ENCODE measurements at places on chromosomes 7 and 10.

DNA sequence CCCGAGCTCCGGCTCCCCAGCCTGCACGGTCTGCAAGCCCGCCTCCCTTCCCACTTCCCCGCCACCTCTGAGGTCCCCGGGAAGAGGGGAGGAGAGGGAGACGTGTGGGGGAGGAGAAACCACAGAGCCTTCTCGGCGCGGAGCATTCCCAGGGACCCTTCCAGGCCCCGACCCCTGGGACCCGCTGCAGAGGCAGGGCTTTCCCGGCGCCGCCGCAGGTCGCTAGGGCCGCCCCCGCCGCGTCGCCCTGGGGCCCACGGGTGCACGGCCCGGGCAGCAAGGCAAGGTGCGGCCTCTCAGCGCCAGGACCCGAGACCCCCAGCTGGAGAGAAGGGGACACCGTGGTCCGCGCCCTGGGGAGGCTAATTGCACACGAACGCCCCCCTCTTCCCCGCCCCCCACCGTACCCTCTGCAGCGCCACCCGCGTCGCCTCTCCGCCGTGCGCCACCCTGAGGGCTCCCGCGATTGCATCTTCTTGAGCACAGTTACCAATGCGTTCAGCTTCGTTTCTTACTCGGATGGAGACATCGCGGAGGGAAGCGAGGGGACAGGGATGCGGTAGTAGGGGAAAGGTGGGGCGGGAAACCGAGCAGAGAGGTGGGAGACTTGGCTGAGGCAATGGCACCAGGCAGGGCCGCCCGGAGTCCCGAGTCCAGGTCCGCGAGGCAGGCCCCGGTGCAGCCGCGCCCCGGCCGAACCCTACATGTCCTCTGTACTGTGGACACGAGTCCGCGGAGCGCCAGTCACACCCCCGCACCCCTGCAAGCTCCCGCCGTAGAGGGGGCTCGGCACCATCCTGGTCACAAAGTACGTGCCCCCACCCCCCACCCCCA, 28.9 kb downstream of the SKIDA1 start:
- DNase-seq: peak; percentile 73

DNA sequence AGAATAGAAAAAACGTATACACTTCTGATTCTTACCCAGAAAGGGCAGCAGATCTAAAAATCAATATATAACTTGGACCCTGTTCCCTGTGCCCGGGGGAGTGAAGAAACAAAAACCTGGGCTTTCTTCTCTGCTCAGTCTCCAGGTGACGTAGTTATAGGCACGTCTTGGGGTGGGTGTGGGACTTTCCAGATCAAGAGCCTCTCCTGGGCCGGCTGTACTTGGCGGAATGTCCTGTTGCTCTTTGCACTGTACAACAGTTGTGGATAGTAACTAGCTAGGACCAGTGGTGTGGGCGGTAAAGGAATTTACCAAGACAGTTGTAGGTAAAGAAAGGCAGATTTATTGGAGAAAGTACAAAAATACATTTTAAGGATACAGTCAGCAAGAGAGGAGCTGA, 40.4 kb upstream of the STEAP4 start:
- DNase-seq: no peak

DNA sequence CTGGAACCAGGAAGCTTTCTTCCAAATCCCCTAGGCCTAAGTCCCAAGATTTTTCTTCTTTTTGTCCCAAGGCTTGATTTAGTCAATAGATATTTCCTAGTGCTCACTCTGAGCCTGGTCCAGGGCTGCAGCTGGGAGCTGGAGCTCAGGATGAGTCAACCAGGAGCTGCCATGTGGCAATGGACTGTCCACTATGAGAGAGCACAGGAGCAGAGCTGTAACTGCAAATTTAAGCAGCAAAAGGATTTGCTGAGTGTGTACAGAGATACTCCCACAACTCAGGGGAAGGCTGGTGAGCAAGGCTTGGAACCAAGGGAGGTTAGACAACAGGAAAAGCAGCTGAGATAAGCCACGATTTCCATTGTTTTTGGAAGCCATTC, 92.1 kb upstream of the CXCL12 start:
- DNase-seq: no peak

DNA sequence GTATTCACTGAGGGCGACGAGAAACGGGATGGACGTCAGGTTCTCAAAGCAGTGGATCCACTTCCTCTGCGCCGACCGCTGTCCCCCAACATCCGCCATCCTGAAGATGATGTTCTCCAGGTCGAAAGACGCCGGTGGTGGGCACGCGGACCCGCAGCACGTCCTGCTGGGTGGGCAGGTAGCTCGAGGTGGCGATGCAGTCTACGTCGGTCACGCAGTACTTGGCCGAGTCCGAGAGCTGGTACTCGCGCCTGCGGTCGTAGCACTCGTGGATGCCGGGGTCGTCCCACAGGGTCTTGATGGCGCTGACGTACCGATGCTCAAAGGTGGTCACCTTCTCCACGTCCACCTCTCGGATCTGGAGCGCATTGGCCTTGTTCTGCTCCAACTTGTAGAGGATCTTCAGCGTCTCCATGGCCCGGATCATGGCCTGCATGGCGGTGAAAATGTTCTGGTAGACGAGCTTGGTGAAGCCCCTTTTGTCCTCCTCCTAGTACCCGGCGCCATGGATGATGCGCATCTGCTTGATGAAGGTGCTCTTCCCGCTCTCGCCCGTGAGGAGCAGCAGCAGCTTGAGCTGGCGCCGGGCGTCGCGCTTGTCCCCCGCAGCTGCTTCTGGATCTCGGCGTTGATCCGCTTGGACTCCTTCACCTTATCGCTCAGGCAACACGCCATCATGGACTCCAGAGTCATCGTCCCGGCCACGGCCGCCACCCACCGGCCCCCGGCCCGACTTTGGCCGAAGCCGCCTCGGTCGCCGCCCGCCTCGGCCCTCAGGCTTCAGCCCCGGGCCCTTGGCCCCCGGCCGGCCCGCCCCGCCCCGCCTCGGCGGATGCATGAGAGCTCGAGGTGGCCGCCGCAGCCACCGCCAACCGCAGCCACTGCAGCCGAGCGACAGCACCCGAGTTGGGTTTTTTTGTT, 122.9 kb upstream of the KCTD7 start:
- DNase-seq: no peak

DNA sequence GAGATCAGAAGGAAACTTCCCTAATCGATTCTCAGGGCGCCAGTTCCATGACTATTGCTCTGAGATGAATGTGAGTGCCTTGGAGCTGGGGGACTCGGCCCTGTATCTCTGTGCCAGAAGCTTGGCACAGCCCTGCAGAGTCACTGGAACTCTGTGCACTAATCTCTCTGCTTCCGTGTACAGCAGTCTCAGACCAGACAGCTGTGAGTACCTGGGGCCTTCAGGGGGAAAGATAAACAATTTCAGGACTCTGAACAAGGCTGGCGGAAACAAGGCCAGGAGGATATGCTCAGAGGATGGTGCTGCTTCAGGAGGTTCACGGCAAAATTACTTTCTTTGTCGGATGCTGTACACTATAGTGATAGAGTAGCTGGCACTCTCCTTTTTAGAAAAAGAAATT, 131.7 kb upstream of the PRSS58 start:
- no peak for DNase-seq

DNA sequence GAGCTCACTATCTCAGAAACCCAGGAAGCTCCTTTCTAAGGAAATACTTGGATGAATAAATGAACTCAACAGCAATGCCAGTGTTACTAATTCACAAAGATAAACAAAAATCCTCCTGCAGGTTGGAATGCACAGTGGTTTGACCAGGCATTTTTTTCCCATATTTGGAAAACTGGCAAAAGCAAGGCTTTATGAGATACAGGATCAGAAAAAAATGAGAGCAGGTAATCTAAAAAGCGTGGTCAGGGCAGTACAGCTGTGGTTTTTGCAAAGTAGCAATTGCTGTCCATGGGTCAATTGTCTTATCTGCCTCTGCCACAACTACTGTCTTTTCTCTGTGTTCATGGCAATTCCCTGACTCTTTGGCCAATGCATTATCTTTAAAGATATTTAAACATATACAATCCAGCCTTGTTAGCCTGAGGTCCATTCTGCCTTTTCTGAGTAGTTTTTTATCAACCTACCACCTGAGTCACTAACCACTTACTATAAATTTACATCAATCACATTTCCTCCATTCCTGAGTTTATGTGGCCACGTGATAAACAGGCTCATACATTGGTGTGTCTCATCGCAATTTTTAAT, 564.5 kb upstream of the IGFBP3 start:
- DNase-seq: no peak

- no peak for DNase-seq
Observed at GRCh38 chr10:78808736-78809367, 259.9 kb upstream of the ZMIZ1 start.

DNA sequence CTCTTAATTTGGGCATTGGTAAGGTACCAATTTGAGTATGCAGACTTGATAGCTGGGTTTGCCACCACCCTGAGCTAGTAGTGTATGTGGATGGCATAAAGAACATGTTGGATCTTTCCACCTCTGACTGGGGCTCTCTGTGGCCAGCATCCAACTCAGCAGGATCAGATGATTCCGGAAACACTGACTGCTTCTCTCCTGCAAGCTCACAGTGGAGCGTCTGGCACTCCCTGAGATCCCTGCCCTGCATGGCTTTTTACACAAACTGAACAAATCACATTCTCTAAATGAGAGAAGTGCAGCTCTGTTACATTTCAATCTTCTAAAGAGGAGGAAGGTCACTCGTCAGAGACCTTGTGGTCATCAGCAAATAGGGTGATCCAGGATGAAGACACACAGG, 1057.5 kb downstream of the NRG3 start:
- no peak for DNase-seq

DNA sequence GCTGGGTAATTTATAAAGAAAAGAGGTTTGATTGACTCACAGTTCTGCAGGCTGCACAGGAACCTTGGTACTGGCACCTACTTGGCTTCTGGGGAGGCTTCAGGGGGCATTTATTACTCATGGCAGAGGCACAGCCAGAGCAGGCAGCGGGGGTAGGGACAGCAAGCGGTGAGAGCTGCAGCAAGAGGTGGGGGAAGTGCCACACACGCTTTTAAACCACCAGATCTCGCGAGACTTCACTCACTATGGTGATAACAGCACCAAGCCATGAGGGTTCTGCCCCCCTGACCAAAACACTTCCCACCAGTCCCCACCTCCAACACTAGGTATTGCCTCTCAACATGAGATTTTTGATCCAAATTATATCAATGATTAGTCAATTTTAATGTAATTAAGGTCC, 24.1 kb upstream of the MAT1A start:
- DNase-seq: no peak

GRCh38 chr7:11833431-11833830, 1.4 kb upstream of the THSD7A start:
- no peak for DNase-seq

DNA sequence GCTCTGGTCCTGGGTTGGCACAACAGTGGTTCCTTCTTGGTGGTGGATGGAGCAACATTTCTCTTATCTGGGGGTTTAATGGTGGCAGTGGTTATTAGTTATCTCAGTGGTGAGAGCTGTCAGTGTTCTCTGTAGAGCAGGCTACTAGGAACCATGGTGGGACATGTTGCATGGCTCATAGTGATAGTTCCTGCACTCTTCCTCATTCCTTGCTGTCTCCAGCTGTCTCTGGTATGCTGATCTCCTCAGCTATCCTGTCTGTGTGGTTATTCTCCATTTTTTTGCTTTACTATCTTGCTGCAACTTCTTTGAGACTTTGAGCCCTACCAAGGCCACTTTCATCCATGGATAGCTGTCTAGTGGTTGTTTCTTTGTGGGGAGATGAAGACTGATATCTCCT, 44.0 kb downstream of the CCDC7 start:
- no peak for DNase-seq

DNA sequence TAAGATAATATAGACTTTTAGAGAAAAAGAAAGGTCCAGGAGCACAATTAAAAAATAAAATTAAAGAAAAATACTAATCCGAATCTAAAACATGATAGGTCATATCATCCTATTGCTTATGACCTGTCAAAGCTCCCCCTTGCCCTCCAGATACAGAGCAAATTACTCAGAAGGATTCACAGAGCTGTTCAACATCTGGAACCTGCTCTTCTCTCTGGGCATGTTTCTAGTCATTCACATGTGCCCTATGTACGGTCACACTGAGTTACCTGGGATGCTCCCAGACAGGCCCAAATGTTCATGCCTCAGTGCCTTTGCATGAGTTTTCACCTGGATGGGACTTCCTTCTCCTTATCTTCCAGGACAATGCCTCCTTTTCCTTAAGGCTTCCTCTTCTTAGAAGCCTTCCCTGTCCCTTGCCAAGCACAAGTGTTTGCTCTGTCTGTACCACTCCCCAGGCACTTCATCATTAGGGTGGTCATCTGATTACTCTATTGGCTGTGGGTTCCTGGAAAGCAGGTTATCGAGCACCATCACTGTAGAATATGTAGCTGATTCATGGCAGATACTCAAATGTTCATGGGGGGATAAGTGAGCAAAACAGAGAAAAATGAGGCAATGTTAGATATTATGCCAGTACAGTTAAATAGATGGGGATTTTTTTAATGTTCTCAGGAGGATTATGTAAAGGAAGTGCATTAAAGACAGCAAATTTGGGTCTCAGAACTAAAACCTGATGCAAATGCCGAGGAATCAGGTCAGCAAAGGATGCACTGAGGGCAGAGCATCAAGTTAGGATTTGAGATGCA, 12.0 kb upstream of the AOAH start:
- DNase-seq: no peak

- DNase-seq: peak; percentile 41
Observed at GRCh38 chr10:102492983-102493382, 9.5 kb downstream of the ACTR1A start.

DNA sequence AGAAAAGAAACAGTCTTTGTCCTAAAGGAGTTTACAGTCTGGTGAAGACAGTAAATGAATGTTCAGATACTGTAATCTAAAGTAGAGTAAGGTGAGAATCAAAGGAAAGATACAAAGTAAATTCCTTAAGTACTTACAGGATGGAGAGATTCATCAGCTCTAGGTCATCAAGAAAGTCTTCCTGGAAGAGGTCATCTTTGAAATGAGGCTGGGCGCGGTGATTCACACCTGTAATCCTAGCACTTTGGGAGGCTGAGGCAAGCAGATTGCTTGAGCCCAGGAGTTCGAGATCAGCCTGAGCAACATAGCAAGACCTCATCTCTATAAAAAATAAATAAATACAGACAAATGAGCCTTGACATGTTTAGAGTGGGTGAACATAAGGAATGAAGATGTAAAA, 18.3 kb downstream of the FHIP2A start:
- no peak for DNase-seq

DNA sequence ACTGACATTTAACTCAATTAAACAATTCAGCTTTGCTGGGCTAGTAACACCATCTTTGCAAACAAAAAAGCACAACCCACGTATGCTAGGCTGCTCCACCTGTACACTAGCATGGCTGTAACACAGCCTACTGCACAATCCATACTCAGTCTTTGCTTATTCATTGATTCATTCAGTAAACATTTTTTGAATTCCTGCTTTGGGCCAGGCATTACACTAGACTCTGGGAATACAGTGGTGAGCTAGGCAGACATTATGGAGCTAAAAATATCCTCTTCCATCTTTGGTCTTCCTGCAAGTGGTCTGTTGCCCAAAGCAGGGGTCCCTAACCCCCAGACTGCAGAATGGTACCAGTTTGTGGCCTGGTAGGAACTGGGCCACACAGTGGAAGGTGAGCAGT, 9.9 kb downstream of the CNNM1 start:
- DNase-seq: no peak

- no peak for DNase-seq
Observed at GRCh38 chr7:1245524-1246050, 12.9 kb downstream of the UNCX start.

Measured in C1 segment of cervical spinal cord (tissue), 14 donors.